ENCODE measurements at places on chromosomes 2 and 18.

- DNase-seq, result no peak
Measured at GRCh38 chr2:209624192-209624938, 147.3 kb upstream of the UNC80 start.

DNA sequence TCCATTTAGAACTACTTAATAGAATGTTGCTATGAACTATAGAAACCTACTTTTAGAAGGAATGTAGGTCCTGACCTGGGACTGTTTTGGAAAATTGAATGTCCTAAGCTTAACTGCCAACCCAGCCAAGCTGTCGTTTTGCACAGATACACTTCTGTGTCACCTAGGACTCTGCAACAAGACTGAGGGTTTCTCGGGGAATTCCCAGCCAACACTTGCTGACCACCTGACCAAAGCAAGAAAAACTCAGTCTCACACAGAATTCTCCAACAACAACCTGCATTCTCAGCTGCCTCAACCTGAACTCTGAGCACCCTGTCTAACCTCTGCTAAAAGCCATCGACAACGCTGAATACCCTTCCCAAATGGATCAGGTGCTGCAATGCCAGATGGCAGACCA is 128.2 kb downstream of the SS18 start:
- no peak for DNase-seq

- DNase-seq, result no peak
Measured at GRCh38 chr2:64837925-64838641, 151.1 kb upstream of the SLC1A4 start.

GRCh38 chr2:27756091-27756490 is 15.4 kb upstream of the MRPL33 start:
- no peak for DNase-seq

- DNase-seq, result no peak
Measured at GRCh38 chr2:35522450-35522849, 833.1 kb upstream of the CRIM1 start.

- no peak for DNase-seq
Measured at GRCh38 chr2:72554381-72554780, 271.5 kb downstream of the EXOC6B start.

DNA sequence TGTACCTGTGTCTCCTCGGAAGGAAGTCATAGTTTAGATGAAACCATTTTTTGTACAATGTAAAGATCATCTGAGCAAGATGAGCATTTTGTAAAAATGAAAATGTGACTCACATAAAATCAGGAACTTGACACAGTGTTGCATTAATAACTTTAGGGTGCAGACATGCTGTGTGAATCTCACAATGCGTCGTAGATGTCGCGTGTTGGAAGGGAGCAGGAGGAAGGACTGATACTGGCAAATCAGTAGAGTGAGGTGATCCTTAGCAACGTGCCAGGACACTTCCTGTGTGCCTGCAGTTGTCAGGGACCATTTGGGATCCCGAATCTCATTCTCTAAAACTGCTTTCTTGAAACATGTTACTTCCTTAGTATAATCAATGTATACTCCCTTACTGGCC is 103.1 kb downstream of the SH3BP4 start:
- DNase-seq, result no peak

- no peak for DNase-seq
Measured at GRCh38 chr2:237507512-237507911, 20.5 kb downstream of the MLPH start.

DNA sequence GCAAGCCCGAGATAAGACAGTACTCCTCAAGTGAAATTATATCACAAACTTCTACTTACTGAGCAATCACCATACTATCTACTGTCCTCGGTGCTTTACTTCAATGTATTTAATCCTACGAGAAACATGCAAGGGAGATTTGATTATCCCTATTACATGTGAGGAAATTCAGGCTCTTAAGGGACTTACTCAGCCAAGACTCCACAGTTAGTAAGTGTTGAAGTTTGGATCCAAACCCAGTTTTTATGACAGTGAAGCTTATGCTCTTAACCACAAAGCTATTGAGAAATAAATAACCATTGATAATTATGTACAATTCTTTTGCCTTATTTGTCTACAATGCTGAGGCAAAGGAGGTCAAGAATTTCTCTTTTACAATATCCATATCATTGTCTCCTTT is 672.9 kb upstream of the ACVR2A start:
- no peak for DNase-seq

- no peak for DNase-seq
Measured at GRCh38 chr2:167925758-167926157, 321.6 kb downstream of the STK39 start.

DNA sequence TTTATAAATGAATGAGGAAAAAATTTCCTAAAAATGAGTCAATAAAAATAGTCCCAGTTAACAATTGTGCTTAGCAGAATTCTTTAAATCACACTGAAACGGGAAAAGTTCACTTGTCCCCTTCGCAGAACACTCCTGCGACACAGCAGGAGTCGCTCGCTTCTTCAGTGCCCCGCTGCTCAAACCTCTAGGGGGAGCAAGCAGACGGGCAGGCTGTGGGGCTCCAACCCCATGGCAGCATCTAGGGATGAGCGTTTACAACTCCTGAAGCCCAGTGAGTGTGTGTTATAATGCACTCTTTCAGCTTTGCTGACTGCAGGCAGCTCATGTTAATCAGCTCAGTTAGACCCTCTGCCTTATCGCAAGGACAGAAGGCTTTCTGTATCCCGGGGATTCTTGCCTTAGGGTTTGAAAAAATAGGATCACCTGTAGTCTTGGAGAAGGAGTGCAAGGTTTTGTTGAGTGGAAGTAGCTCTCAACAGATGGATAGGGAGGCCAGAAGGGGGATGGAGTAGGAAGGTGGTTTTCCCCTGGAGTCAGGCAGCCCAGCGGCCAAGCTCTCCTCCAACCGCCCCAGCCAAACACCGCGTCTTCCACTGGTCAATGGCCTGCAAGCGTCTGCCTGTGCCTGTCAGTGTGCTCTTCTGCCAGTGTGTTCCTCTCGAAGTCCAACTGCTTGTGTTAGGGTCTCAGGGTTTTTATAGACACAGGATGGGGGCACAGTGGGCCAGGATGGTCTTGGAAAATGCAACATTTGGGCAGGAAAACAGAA is 1977.7 kb upstream of the LRRTM1 start:
- DNase-seq, result no peak

DNA sequence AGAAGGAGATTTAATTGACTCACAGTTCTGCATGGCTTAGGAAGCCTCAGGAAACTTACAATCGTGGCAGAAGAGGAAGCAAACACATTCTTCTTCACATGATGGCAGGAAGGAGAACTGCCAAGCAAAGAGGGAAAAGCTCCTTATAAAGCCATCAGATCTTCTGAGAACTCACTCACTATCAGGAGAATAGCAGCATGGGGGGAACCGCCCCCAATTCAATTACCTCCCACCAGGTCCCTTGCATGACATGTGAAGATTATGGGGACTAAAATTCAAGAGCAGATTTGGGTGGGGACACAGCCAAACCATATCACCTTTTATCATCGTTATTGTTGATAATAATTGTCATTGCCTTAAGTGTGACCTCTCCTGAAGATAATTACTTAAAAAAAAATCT is 197.9 kb upstream of the SLC14A2 start:
- no peak for DNase-seq

DNA sequence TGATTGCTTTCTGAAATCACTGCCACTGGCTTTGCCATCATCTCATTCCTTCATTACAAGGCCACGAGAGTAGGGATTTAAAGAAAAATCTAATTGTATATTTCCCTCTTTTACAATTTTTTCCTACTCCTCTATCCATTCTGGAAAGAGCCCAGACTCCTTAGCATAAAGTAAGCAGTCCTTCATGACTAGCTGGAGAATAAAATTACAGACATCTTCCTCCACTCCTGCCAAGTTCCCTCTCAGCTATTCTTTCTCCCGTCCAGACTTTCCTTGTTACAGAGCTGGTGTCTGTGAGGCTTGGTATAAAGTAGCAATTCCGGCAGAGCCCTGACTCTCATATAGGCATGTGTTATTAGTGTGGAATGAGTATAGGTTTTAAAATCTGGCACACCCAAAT is 806.8 kb downstream of the PLCL1 start:
- no peak for DNase-seq

DNA sequence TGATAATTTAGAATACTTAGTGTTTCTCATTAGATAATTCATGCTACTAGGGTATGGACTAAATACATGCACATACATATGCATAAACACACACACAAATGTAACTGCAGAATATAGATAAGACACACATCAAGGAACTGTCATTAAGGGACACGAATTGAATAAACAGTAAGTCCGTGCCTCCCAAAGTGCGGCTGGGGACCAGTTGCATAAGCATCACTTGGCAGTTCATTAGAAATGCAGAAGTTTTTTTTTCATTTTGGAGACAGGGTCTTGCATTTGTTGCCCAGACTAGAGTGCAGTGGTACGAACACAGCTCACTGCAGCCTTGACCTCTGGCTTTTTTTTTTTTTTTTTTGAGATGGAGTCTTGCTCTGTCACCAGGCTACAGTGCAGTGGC is 130.0 kb upstream of the CCDC195 start:
- no peak for DNase-seq

DNA sequence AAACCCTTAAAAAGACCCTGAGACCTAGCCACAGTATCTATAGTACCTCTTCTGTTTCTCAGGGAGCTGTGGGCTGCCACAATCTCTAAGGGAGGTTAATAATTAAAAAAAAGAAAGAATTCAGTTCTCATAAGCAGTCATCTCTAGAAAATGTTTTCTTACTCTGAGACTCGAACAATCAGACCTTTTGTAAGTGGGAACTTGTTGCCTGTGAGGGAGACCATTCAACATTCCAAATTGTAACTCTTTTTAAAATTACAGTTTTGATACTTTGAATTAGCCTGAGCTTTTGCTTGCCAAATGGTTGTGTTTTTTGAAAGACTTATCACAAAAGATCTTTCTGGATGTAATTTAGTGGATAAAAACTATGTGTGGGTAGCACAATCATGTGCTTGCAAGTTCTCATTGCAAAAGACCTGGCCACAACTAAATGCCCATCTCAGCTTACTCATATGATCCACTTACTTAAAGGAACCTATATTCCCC is 33.3 kb downstream of the IL1R2 start:
- DNase-seq, result no peak

DNA sequence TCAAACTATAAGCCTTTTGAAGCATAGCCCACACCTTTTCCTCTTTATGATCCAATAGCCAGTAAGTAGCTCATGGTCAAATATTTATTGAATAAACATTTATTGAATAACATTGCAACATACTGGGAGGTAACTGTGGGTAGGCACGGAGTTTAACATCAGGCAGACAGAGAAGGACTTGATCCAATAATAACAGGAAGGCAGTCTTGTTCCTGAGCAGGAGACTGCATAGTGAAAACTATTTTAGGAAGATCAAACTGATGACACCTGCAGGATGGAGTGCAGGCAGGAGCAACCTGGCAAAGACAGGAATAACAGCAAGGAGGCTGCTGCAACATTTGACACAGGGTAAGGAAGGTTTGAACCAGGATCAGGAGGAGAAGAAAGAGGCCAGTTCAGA is 3.1 kb upstream of the DCTN1 start:
- no peak for DNase-seq

GRCh38 chr2:163667064-163667887 is 68.5 kb downstream of the FIGN start:
- DNase-seq, result no peak

DNA sequence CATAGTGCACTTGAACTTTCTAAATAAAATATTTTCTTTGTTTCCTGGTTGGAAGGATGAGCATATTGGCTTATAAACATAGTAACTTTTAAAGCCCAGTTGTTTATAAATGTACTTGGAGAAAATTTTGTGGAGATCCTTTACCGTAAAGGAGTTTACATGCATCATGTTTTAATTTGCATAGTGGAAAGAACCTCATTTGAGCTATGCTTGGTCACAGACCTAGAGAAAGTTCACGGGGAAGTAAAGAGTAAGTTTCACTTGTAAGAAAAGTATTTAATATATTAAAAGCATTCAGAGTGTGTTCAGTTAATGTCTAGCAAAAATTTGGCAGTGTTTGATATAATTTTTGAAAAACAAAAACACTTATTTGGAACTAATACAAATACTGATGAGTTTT is 45.3 kb downstream of the PIKFYVE start:
- no peak for DNase-seq

DNA sequence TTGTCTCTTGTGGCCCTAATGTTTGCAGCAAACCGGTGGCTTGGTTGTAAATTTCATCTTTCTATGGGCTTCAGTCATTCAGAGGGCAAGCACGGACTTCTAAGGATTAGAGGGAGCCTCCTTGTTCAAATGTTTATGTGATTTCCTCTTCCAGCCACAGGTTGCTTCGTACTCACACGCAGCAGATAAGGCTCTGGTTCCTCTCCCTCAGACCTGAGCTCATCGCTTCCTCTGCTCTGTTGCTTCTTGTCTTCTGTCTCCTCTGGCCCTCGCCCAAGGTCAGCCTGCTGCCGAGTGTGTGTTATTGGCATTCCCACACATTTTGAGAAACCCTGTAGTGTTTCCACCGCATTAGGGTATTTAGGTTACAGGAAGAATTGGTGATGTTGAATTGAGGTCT is 44.0 kb downstream of the MYL12B start:
- no peak for DNase-seq

DNA sequence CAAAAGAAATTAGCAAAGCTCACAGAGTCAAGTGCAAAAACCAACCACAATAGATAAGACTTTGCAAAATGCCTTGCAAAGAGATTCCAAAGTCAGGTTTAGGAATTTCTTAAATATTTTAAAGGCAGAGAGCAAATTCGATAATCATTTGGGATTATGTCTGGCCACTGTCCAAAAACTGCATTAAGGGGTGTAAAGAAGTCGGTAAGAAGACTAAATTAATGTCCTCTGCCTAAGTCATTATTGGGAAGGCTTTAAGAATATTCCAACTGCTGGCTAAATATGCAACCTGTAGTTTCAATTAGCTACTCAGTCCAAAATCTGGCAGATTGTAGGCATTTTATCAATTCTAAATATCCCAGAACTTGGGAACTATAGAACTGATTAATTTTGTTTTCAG is 13.7 kb upstream of the LRP1B start:
- no peak for DNase-seq

- no peak for DNase-seq
Measured at GRCh38 chr18:6202861-6203260, 211.8 kb downstream of the L3MBTL4 start.

GRCh38 chr2:198788676-198789075 is 669.1 kb downstream of the SATB2 start:
- no peak for DNase-seq

DNA sequence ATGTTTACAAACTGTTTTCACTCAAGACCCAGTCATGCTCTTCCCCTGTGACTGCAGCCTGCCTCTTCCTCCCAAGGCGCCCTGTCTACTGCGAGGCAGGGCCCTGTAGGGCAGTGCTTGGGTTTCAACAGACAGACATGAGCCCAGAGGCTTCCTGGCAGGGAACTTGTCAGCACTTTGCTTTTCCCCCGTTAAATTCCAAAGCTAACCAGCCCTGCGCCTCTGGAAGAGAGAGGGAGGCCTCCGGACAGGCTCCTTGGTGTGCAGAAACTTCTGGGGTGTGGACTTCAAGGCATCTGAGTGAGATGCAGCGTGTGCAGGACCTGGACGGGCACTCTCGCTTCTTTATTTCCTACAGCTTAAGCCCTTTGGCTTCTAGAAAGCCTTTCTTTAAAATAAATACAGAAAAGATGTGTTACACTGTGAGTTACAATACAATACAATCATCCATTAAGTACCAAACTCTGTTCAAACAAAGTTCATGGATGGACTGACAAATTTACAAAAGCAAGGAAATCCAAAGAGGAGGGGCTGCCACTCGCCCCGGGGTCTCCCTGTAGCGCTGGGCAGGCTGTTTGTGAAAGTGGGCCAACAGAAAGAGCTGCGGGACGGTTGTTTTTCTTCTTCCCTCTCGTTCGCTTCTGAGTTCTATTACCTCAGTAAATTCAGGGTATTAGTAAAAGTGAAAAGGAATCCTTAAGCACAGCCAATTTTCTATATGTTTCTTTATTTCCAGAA is 8.8 kb upstream of the ZNF516 start:
- no peak for DNase-seq

- DNase-seq, result peak; percentile 56
Measured at GRCh38 chr2:171158790-171159371, 1.8 kb downstream of the TLK1 start.
